ENCODE measurements at places on chromosomes 7 and 10. TPM values are rescaled to one million over a fixed set of nuclear protein-coding genes. Genes with fewer than 3 reads are reported as not detected.

GRCh38 chr10:106255111-106255678 is 909.3 kb downstream of the SORCS1 start:
- DNase-seq, result no peak

GRCh38 chr10:100811752-100812750 is 66.7 kb downstream of the PAX2 start:
- DNase-seq, result no peak

- no peak for DNase-seq
Measured at GRCh38 chr7:107932805-107933204, 41.8 kb downstream of the DLD start.

GRCh38 chr7:101099969-101100781 is 14.9 kb downstream of the TRIM56 start:
- DNase-seq, result no peak

- DNase-seq, result no peak
Measured at GRCh38 chr10:21536874-21537273, 2.8 kb downstream of the MLLT10 start.

CTAGE15 gene
- total RNA-seq, result 0.49 TPM

DNA sequence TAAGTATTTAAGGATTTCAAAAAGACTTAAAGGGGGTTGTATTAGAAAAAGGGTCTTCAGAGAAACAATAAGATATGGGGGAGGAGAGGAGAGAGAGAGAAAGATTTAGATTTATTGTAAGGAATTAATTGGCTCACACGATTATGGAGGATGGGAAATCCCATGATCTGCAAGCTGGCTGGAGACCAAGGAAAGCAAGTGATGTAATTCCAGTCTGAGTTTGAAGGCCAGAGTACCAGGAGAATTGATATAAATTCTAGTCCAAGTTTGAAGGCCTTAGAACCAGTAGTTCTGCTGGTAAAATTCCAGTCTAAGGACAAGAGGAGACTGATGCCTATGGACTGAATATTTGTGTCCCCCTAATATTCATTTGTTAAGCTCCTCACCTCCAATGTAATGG is 20.6 kb upstream of the SLC13A1 start:
- DNase-seq, result no peak

GRCh38 chr7:116984917-116985316 is 31.6 kb downstream of the ST7 start:
- DNase-seq, result no peak

LIPK gene
- total RNA-seq, result not detected

RGS10 gene
- total RNA-seq, result 128 TPM

GRCh38 chr10:124745673-124746072 is 1.5 kb upstream of the FAM53B start:
- DNase-seq, result no peak

KAZALD1 gene
- 4.3 TPM for total RNA-seq

GNAT3 gene
- total RNA-seq, result 5.8 TPM

GPR85 gene
- total RNA-seq, result not detected

GPAM gene
- 9.2 TPM for total RNA-seq

DNA sequence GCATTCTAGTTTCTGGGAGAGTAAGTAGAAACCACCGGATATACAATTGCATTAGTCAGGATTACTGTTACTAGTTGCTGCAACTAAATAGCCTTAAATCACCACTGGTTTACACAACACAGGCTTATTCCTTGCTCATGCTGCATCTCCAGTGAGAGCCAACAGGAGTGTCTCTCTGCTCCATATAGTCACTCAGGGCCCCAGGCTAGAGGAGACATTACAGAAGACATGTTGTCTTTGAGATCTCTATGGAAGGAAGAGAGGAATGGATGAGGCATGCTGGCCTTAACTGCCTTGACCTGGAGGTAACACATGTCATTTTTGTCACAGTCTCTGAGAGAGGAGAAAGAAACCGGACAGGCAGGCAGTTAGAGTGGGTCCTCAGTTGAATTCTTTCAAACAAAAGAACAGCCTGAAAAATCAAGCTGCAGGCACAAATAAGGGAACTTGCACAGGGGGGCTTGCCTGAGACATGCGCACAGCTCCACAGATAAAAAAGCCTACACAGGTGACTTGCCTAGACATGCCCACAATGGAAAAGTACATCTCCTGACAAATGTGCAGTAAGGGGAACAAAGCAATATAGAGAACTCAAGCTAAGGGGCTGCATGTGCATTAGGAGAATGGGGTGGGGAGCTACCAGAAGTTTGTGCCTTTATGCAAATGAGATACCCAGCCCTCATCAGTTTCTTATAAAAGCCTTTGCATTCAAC is 348.0 kb downstream of the TYW1 start:
- DNase-seq, result no peak

- DNase-seq, result no peak
Measured at GRCh38 chr10:13681960-13682359, 95.2 kb downstream of the PRPF18 start.

DNA sequence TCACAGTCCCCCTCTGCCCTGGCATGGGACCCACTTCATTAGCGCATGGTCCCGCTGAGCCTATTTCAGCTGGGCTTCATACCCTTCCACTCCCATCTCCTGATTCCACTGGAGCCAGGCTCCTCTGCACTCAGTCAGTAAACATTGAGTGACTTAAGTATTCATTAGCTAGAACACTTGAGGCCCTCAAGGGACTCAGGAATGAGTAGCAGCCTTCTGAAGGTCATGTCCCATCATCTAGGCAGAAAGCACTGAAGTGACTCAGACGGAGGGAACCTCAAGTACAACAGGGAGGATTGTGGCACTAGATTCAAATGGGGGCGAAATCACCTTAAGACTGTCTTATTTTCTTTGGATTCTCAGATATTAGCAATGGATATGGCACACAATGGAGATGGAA is 186.6 kb upstream of the INHBA start:
- DNase-seq, result no peak

DNA sequence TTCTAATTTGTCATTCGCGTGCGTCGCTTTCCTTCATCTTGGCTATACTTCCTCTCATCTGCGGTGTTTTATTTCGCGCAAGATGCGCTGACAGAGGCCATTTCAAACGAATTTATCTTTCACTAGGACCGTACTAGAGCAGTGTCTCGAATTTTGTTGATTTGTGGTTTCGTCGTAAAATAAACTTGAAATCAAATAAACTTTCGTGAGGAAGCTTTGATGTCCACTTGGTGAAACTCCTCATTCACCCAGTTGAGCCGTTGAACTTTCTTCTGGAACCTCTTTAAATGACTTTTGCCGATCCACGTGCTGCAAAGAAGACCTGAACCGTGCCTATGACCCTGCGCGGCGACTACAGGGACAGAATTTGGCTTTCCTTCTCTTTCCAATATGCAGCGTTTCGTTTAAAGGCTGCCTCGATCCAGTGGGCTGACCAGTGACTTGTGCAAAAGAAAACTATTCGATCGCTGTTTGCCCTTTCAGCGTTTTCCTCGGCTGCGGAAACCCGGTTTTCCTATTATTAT is 163.9 kb upstream of the PPP1R3A start:
- DNase-seq, result no peak

BRAT1 gene
- 32.8 TPM for total RNA-seq

GRCh38 chr10:23676296-23676695 is 237.4 kb downstream of the OTUD1 start:
- DNase-seq, result no peak

GRCh38 chr10:70284542-70285475 is 1.0 kb upstream of the NPFFR1 start:
- no peak for DNase-seq

ARMC3 gene
- total RNA-seq, result not detected

GRCh38 chr10:131211559-131211958 is 100.0 kb downstream of the TCERG1L start:
- no peak for DNase-seq

DNA sequence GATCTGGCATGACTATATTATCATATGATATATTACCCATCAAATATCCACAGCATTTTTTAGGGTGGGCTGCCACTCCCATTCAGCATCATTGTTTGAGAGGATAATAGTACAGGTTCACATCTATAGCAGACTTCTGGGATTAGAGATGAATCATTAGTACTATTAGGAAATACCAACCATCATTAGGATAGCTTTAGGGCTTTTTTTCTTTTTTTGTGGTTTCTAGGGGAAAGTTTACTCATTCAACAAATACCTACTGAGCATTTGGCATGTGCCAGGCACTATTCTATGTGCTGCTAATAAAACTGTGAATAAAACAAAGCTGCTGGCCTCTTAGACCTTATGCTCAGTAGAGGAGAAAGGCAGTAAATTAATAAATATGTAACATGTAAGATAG is 40.6 kb downstream of the NHLRC2 start:
- DNase-seq, result no peak

DNA sequence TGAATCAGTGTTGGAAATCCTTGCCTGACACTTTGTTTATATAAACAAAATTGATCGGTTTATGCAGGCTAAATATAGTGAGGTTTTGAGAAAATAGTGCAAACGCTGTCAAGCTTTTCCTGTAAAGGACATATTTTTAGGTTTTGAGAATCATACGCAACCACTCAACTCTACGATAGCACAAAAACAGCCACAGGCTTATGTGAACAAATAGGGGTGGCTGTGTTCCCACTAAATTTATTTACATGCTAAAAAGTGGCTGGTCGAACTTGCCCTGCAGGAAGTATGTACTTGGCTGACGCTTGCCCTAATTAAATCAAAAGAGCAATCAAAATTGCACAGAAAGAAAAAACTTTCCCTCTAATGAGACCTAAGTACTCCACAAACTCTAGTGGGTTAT is 234.7 kb upstream of the CACNA2D1 start:
- DNase-seq, result no peak

DNA sequence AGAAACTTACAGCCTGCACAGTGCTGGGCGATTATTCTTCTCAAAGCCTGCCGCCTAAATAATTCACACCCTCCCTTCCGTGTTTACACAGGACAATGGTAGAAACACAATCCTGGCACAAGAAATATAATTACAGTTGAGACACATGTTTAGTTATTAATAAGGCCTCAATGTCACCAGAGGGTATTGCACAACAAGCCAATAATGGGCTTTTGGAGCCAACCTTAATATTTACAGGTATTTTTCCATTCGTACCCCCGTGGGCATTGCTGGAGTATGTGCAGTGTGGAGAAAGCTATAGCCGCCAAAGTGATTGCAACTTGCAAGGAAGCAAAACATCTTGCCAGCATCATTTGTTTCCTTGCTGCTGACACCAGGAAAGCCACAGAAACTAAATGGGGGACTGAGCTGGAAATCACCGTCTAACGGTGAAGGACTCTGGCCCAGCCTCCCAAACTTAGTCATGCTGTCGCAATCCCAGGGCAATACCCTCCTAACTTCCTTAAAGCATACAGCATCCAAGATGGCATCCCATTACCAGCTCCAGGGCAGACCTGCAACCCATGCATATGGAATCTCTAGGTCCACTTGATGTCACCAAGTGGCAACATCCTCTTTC is 8.6 kb downstream of the CALN1 start:
- no peak for DNase-seq

GRCh38 chr10:74967911-74968666 is 141.7 kb downstream of the KAT6B start:
- DNase-seq, result no peak

GRM8 gene
- total RNA-seq, result 0.33 TPM

SYCE1 gene
- not detected for total RNA-seq

GRCh38 chr7:3138206-3138605 is 94.5 kb upstream of the CARD11 start:
- no peak for DNase-seq

AKR1C4 gene
- not detected for total RNA-seq
